ENCODE measurements at places on chromosomes 16 and 17.

GRCh38 chr16:10121897-10122425 is 60.3 kb downstream of the GRIN2A start:
- no peak for DNase-seq

DNA sequence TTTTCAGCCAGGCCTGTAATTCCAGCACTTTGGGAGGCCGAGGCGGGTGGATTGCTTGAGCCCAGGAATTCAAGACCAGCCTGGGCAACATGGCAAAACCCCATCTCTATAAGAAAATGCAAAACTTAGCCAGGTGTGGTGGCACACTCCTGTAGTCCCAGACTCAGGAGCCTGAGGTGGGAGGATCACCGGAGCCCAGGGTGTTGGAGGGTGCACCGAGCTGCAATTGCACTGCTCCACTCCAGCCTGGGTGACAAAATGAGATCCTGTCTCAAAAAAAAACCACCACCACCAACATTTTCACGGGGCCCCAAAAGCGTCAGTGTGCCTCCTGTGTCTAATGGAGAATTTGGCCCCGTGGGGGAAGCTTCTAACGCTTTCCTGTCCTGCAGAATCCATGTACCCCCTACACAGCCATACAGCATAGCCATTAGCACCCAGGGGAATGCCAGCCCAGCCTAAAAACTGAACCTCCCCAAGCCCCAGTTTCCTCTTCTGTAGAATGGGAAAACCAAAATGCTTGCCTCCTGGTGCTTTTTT is 22.2 kb upstream of the MAP3K14 start:
- DNase-seq = no peak

DNA sequence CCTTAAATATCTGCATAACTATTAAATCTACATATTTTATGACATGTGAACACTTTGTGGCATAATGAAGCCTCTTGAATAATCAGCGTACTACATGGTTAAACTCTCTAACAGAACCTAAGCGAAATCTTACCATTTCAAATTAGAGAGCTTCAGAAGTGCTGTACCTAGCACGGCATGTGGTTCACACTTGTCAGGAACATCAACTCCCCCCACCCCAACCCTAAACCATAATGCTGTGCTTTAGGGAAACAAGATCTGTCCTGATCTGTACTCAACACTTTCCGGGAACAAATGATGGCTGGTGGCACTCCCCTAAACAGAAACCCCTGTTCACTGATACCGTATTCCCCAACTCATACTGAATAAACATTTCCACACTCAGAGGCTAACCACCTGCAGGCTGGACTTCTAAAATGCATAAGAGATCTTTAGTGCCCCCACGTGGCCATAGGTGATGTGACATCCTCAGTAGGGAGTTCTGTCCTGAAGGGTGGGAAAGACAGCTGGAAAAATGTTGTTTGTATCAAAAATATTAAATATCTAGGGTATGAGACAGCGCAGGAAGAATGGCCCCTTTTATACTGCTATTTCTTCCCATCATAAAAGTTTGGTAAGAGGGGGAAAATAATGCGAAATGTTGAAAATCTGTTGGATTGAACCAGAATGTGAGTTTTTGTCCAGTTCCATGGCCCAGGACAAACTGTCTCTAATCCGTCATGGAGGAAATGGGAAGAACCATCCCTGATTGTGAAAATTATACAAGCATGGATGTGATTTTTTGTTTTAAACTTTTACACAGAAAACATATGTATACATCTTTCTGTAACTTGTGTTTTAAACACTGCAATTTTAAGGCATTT is 88.6 kb downstream of the USP31 start:
- peak; percentile 64 for DNase-seq

DNA sequence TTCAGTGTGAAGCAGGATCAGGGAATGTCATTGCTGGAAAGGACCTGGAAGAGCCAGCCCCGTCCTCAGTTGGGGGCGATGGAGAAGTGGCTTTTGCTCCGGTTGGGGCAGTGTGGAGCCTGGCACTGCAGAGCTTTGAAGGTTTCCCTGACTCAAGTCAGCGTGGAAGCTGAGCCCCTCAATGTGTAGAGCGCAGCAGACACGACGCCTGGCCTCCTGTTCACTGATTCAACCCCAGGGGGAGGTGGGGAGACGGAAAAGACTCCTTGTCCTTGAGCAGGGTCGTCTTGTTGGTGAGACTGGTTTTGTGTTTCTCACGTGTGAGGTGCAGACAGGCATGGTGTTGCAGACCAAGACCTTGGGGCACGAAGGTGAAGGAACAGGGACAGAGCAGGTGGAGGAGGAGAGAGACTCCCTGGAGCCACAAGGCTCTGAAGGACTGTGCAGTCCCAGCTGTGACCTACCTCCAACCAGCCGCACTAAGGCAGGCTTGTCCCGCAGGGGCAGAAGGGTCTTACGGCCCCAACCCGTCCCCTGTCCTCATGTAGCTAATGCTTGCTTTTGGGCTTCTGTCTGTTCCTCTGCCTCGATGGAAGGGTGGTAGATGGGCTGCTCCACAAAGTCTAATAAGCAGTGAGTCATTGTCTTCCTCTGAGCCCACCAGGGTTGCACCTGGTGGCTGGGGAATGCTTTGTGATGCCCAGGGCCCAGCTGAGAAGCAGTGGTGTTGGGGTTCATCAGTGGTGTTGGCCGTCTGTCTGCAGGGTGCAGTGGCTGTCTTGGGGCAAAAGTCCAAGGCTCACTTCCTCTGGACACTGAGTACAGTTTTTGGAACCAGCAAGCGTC is 47.8 kb downstream of the MPRIP start:
- no peak for DNase-seq

DNA sequence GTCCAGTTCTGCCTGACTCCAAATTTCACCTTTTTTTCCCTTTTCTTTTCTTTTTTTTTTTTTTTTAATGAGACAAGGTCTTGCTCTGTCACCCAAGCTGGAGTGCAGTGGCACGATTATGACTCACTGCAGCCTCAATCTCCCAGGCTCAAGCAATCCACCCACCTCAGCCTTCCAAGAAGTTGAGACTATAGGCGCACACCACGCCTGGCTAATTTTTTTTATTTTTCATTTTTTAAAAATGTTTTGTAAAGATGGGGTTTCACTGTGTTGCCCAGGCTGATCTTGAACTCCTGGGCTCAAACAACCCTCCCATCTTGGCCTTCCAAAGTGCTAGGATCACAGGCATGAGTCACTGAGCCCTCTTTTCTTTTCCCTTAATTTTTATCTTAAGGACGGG is 33.4 kb upstream of the RBBP6 start:
- DNase-seq = no peak

DNA sequence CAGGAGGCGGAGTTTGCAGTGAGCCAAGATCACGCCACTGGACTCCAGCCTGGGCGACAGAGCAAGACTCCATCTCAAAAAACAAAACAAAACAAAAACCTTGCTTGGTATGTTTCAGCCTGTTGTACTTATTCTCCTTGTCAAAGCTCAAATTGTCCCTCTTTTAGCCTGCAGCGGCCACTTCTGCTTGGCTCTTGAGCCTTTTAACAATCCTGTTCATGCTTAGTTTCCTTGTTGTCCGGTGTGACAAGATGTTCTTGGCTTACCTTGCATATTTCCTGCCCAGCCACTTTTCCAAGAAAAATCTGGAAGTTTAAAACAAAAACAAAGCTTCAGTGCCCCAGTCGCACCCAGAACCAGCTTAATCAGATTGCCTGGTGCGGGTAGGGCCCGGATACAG is 81.0 kb downstream of the ABCC1 start:
- no peak for DNase-seq

- no peak for DNase-seq
These were observed 55.0 kb downstream of the VAT1L start for GRCh38 chr16:77843405-77843804.

GRCh38 chr16:25707553-25707952 is 15.8 kb downstream of the HS3ST4 start:
- no peak for DNase-seq

DNA sequence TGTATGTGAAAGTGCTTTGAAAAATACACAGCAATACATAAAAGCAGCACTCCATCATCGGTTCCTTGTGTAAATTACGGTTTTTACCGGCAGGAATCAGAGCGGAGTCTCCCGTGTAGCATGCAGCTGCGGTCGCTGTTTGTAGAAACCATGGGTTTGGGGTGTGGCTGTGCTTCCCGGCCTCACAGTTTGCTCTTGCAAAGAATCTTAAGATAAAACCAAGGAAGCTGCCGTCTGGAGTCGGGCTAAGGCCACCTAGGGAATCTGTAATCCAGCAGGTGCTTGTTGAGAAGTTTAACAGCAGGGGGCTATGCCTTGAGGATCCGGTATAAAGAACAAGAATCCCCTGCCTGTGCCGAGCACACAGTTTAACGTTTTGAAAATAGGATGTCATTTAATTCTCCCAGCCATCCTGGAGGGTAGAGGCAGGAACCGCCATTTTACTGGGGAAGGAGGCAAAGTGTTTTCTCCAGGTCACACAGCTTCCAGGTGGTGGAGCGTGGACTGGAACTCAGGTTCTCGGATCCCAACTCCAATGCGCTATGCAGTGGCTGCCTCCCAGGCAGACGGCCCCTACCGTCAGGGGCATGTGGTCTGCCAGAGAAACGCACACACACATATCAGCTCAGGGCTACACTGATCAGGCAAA is 6.0 kb upstream of the TLCD3A start:
- DNase-seq = no peak

GRCh38 chr17:63399856-63400255 is 46.2 kb downstream of the CYB561 start:
- no peak for DNase-seq

DNA sequence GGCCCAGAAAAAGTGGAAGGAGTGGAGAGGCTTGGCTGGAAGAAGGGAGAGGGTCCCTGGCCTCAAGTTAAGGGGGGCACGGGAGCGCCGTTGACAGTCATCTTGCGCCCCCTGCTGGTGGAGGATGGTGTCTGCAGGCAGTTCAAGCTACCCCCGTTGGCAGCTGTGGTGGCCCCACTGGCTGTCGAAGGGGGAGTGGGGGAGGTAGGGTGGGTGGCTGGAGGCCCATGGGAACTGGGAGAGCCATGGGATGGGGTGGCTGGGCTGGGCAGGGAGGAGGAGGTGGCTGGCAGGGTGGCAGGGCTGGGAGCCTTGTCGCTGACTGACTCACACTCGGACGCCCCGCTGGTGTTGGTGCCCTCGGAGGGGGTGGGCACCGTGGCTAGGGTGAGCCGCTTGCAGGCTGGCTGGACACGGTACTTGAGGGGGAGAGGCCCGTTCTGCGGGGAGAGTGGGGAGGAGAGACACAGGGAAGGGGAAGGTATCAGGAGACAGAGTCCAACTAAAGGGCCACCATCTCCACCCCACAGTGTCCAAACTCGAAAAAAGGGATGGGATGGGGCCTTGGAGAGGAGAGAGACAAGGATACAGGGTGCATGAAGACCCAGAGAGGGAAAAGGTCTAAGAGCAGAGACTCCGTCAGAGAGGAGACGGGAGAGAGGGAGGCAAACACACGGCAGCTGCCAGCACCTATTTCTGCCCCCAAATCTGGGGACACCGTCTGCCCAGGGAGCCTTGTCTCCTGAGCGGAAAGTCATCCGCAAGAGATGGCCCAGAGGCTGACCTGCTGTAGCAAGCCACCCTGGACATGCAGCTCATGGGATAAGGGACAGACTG is 5.2 kb downstream of the CISD3 start:
- peak; percentile 81 for DNase-seq

GRCh38 chr16:54211203-54211602 is 75.4 kb downstream of the IRX3 start:
- no peak for DNase-seq

DNA sequence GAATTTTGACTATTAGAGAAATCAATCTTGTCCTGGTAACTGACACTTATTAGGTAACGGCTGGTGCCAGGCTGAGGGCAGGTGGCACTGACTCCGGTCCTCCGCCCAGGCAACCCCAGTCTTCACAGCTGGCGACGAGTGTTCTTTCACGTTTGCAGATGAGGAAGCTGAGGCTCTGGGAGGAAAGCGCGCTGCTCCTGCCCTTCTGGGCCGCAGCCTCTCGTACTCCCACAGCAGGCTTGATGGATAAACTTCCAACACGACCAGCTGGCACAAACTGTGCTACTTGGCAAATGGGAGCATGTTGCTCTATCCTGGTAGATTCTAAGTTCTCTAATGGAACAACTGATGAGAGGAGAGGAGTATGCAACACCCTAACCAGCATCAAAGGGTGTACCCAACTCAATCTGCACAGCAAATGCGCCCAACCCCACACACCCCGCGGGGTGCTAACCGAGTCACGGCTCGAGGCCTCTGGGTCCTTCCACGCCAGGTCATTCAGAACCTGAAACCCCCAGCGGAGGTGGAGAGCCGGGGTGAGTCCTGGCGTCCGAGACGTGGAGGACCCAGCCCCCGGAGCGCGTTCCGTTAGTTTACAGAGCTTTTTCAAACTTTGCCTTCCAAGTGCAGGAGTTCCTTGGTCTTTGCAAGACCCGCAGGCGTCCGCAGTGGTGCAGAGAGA is 477 bp upstream of the SLC47A1 start:
- DNase-seq = no peak

DNA sequence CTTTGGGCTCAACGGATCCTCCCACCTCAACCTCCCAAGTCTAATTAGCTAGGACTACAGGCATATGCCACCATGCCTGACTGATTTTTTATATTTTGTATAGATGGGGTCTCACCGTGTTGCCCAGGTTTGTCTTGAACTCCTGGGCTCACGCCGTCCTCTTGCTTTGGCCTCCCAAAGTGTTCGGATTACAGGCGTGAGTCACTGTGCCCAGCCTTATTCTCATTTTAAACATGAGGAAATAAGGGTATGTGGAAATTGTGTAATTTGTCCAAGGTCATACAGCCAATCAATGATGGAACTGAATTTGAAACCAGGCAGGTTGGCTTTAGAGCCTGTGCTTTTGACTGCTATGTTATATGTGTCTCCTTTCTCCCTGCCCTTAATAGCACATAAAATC is 27.4 kb upstream of the AQP8 start:
- no peak for DNase-seq

- DNase-seq = no peak
These were observed 32.6 kb downstream of the IGF2BP1 start for GRCh38 chr17:49029801-49030200.

DNA sequence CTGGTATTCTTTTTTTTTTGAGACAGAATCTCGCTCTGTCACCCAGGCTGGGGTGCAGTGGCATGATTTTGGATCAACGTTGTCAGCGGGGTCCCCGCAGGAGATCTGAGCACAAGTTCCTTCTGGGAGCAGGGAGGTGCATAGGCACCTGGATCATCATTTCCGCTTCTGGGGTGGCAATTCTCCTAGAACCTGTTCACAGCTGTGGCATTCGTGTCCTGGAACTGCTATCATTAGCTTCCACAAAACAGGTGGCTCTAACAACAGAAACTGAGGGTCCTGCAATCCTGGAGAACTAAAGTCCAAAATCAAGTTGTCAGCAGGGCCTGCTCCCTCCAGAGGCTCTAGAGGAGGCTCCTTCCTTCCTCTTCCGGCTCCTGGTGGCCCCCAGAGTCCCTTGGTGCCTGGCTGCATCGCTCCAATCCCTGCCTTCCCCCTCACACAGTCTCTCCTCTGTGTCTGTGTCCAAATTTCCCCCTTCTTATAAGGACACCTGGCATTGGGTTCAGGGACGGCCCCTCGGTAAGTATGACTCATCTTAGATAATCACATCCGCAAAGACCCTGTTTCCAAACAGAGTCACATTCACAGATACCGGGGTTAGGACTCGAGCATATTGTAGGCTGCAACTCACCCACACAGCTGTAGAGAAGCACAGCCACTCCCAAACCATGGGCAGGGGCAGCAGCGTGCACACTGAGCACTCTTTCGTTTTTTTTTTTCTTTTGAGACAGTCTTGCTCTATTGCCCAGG is 43.5 kb upstream of the KLHDC4 start:
- no peak for DNase-seq

GRCh38 chr16:68265078-68265920 is 973 bp downstream of the SLC7A6 start:
- DNase-seq = peak; percentile 62

- DNase-seq = no peak
These were observed 269.6 kb upstream of the RPL38 start for GRCh38 chr17:73933871-73934270.

GRCh38 chr16:35187665-35188225 is 1728.3 kb downstream of the TP53TG3F start:
- DNase-seq = no peak

Data from stimulated activated CD4-positive, alpha-beta T cell treated with anti-CD3 and anti-CD28 coated beads, Interleukin-4, amount 100 ng/mL, for 24 hours (primary cell).